DMS 273 treated with DMSO at 0.1 percent for 48 hours (cell line): ENCODE measurements at places on chromosomes 11 and 22.

DNA sequence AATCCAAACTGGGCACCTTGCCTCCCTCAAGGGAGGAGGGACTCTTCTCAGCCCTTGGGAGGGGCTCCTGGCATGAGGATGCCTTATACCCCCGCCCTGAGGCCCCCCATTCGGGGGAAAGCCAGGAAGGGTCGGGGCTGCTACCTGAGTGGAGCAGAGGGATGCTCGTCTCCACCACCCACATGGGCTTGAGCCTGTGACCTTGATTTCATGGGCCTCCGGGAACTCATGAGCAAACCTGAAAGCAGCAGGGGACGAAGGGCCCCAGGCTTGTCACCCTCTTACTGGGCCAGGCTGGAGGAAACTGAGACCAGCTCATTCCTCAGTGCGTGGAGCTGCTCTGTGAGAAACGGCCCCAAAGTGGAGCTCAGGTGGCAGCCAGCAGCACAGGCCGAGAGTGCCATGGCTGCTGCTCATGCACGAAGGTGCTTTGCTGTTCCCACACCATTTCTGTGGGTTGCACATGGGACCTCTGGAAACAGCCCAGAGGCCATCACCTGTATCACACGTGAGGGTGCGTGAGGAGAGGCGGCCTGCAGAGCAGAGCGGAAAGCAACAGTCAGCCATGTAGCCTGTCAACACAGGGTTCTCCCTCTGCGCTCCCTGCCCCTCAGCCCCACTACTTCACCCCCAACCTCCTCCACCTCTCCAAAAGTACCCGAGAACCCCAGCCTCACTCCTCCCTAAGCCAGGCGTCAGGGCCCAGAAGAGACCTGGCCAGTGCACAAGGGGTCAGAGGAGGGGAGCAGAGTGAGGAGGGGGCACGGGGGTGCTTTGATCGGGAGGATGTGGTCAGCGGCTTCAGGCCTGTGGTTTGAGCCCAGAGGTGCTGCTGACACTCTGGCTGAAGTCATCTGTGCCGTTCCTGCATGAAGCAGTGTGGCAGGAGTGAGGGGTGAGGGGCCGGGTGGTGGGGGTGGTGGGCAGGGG lies 14.1 kb upstream of the IL2RB start:
- no peak for DNase-seq

DNA sequence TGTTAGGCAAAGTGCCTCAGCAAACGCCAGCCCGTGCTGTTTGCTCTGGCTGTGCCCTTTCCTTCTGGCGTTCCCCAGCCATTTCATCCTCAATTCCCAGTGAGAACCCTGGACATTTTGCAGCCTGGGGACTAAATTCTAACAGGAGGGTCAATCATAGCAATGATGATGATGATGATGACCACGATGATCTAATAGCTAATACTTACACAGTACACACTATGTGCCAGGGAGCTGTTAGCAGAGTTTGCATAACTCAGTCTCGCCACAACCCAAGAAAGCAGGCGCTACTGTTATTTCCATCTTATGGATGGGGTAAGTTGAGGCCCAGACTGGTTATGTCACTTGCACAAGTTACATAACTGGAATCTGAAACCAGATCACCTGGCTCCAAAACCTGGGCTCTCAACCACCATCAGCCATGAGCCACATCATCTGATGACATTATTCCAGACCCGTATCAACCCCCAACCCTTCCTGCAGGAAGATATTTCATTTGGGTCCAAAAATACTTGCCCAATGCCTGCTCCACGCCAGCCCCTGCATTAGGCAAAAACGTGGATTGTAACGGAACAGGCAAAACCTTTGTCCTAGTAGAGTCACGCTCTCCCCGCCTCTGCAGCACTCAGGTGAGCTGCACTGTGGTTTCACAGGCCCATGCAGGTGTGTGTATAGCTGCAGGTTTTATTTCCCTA lies 132.6 kb upstream of the SERPIND1 start:
- DNase-seq, result no peak

DNA sequence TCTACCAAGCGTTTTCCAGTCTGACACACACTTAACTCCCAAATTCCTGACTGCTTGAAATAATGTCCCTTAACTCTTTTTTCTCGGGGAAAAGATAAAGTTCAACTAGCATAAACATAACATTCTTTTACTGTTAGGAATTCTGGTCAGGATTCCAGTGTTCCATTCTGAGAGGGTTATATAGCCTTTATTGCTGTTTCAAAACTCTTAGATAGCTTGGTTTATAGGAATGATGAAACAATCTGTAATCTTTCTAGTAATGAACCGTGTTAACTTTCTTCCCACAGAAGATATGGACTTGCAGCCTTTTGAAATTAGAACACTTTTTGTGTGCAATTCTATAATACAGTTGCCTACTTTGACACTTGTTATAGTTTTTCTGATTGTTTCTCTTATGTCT lies 8.6 kb downstream of the REXO2 start:
- DNase-seq, result no peak

- DNase-seq, result no peak
Measured at GRCh38 chr11:59097113-59097708, 9.8 kb upstream of the FAM111B start.

- no peak for DNase-seq
Measured at GRCh38 chr22:20840646-20841371, 17.8 kb downstream of the PI4KA start.

- DNase-seq, result no peak
Measured at GRCh38 chr22:43555561-43556515, 144.0 kb downstream of the MPPED1 start.

- DNase-seq, result no peak
Measured at GRCh38 chr22:42967933-42968332, 47.0 kb downstream of the PACSIN2 start.

- DNase-seq, result no peak
Measured at GRCh38 chr11:123061403-123062157, at the start of gene HSPA8. TSS of gene HSPA8 (minus strand) at chr11:123062136. CDS start at chr11:123061324, 812 bp downstream.

- no peak for DNase-seq
Measured at GRCh38 chr11:74072721-74073120, 63.8 kb upstream of the UCP3 start.

GRCh38 chr11:9550191-9550628 lies 23.3 kb upstream of the WEE1 start:
- DNase-seq, result no peak

- no peak for DNase-seq
Measured at GRCh38 chr11:118657238-118657637, 22.2 kb downstream of the TREH start.
